IMR-90 (cell line): ENCODE measurements at places on chromosomes 6 and 20.

- DNase-seq, result peak; percentile 52
Measured at GRCh38 chr20:25294459-25295385, 46.8 kb downstream of the PYGB start.

GRCh38 chr6:93392797-93393196 is 26.6 kb downstream of the EPHA7 start:
- DNase-seq, result no peak

DNA sequence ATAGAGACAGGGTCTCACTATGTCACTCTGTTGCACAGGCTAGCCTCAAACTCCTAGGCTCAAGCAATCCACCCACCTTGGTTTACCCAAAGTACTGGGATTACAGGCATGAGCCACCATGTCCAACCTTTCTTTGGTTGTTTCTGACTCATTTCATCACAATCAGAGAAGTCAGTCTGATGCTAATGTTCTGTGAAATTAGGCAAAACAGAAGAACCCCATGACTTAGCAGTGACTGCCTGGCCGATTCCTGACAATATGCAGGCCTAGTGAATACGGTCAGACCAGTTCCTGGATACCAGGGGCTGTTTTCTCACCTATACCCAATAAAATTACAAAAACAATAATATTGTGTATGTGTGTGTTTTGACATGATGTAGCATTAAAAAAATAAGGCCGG is 58.8 kb upstream of the BTN3A2 start:
- peak; percentile 43 for DNase-seq

DNA sequence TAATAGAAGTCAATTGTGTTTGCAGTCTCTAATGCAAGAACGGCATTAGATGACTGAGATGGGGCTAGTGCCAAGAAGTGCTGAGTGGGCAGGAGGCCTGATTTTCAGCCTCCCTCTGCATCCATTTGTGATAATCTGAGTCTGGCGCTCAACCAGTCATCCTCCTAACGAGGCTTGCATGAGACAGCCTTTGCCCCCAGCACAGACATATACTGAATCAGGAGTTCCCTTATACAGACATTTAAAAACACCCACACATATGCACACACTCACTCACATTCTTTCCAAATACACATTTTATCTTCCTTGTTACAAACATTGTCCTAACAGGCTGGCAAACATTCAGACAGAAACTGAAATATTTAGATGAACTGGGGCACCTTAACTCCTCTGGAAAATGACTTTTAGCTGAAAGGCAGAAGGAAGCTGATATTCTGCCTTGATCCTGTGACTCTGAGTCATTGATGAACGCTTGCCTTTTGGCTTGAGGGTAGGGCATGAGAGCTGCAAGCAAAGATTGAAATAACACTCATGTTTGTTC is 562.3 kb downstream of the DHX35 start:
- DNase-seq, result no peak

DNA sequence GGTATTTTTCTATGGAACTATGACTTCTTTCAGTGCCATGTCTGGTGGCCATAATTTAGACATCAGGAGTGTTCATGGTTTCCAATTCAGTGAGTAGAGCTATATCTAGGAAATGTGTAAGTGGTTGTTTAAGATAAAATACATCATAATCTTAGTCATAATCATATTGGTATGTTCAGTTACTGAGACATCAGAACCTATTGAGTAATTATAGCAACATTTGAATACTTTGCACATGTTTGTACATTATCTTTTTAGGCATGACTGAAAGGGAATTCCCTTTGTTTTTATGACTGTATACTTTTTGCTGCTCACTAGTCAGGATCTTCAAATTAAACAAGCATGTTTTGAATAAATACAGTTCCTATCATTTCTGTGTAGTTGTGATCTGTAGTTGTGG is 64.0 kb downstream of the STXBP5 start:
- peak; percentile 80 for DNase-seq

DNA sequence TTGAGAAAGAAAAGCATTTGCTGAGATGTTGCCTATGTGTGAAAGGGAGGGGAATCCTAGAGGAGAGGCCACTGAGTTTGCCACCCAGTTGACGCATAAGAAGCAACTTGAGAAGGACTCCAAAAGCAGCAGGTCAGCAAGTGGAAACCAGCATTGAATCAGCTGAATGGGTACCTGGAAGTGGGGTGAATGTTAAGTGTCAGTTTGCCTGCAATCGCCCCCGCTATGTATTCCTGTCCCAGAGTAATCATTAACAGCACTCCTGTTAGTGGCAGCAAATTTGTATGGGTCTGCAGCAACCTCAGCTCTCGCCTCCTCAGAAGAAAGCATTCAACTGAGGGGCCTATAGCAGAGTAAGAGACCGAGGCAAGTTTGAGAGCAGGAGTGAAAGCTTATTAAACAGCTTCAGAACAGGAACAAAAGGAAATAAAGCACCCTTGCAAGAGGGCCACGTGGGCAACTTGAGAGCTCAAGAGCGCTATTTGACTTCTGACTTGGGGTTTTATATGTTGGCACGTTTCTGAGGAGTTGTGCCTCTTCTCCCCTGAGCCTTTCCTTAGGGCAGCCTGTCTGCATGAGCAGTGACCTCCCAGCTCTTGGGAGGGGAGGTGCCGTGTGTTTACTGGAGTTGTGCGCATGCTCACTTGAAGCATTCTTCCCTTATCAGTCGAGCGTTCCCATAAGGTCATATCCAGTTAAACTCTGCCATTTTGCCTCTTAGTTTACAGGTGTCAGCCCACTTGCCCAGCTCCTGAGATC is 122.6 kb upstream of the PHACTR1 start:
- no peak for DNase-seq

DNA sequence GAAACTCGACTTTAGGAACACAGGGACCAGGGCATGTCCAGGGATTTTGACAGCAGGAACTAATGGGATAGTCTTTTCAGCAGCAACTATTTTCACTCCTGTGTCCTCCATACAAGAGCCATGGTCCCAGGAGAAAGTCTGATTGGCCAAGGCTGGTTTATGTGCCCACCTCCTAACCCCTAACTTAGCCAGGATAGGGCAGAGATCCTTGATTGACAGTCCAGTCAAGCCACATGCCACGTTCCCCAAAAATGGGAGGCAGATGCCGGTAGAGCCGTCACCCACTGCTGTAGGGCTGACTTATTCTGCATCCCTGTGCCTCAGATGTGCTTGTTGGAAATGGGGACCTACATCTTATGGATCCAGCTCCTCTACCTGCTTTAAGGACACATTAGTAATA is 22.3 kb downstream of the SLC2A10 start:
- DNase-seq, result no peak

GRCh38 chr6:1869769-1870168 is 260.1 kb downstream of the FOXC1 start:
- no peak for DNase-seq

DNA sequence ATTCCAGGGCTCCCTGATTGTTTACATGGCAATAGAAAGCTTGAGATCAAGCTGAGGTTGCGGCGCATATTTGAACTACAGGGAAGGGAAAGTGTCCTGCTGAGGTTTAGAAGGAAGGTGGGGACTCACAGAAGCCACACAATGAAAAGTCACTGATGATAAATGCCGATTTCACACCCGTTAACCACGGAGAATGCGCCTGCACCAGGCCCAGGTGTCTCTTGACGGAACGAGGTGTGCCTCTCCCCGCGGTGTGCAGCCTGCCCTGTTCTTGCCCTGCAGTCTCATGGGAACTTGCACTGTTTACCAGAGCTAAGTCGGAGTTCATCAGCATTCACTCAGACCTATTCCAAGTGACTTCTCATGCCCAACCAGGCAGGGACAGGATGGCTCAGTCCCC is 90.3 kb downstream of the LY86 start:
- no peak for DNase-seq

DNA sequence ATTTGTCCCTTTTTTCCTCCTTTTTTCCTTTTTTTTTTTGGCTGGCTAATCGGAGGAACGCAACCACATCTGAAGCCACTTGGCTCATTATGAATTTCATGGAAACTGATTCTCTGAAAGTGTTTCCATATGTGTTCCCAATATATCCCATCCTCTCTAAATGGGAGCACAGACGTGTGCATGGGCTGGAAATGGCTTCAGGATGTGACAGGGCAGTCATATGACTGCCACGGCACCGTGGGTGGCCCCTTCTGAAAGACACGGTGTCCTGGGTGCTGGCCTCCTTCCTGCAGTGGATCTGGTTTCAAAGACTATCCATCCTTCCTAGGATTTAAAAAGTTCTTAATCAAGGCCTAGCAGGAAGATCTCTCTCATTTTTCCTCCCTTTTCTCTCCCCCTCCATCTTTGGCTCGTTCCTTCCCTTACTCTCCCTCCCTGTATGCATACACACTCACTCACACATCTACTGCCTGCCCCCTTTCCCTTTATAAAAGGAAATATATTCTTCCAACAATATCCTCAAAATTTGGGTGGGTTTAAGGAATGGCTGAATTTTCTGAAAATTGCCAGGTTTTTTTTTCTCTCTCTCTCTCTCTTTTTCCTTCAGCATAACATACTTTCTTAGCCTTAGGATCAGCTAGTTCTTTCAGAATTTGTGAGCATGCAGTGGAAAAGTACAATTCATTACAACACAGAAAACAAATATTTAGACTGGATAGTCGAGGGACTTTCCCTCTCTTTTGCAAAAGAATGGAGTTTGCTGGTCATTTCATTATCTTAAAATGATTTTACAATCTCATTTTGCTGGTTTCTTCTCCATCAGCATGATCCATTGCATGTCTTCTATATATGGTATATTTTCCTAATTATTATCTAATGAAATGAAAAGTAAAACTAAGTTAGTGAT is 161.2 kb upstream of the SUPT3H start:
- no peak for DNase-seq

DNA sequence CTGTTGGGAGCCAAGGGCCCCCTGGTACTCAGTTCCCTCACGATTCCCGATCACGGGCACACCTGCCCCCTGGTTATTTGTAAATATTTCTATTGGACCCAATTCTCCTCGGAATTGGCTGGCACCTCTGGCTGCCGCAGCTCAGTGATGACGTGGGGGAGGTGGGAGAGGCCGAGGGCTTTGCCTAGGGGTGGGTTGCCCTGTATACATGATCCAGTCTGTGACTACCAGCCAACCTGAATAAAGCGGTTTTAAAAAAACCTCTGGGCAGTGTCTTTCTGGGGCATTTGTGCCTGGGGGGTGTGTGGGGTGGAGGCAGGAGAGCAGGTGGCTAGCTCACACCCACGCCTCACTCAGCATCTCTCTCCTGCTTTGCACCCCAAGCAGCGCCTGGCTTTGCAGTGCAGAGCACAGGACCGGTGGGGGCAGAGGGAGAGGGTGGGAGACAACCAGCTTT is 42.2 kb downstream of the VSTM2L start:
- no peak for DNase-seq

GRCh38 chr6:71727632-71728294 is 158.6 kb upstream of the RIMS1 start:
- DNase-seq, result no peak

GRCh38 chr6:38493931-38494547 is 145.7 kb downstream of the BTBD9 start:
- DNase-seq, result peak; percentile 81

DNA sequence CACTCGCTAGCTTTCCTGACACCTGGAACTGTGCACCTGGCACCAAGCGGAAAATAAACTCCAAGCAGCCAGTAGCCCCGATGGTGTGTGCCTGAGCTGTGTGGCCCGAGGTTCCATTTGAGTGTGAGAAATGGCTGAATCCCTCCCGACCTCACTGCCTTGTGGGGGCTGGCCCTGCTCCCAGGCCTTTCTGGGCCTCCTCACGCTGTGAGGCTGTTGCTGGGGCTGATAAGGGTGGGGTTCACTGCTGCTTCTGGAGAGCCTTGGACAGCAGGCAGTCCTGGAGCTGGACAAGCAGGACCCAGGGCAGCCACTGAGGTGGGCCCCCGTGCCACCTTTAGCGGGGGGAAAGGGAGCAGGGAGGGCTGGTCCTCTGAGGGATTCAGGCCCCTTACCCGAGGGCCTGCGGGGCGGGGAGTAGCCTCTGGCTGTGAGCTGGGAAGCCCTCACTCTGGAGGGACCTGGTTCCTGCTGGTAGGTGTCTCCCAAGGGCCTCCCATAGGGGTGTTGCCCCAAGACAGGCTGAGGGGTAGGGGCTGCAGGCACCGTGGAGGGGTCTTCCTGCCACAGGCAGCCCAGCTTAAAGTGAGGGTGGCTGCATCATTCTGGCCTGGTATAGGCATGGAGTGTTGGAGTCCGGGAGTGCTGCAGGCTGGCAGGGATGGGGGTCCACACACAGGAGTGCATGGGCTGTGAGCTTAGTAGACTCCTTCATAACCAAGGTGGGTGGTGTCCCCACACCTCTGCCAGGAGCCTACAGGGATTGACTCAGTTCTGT is 1.7 kb downstream of the PPDPF start:
- no peak for DNase-seq

DNA sequence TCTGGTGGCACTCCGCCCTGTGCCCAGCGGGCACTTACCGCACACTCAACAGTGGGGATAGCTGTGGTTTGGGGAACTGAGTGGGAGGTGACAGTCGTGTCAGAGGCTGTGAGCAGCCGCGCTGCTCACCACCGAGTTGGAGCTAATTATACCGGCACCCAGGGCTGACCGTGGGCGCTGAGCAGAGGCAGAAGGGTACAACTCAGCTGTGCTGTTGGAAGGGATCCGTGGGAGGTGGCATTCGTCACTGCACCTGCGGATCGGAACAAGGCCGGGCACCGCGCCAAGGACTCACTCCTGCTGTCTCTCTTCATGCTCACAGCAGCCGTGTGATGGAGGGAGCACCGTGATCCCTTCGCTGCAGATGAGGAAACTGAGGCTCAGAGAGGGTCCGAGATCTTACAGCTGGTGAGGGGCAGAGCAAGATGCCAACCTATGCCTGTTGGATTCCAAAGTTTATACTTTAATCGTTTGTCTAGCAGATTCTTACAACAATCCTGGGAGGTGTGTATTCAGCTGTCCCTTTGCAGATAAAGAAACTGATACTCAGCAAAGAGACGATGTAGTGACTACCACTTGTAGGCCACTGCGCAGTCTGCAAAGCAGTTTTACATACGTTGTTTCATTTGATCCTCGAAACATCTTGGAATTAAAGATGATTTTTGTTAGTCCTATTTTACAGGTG is 713 bp upstream of the ELMO2 start:
- peak; percentile 15 for DNase-seq

GRCh38 chr6:137638926-137639706 is 144.9 kb upstream of the OLIG3 start:
- DNase-seq, result no peak

DNA sequence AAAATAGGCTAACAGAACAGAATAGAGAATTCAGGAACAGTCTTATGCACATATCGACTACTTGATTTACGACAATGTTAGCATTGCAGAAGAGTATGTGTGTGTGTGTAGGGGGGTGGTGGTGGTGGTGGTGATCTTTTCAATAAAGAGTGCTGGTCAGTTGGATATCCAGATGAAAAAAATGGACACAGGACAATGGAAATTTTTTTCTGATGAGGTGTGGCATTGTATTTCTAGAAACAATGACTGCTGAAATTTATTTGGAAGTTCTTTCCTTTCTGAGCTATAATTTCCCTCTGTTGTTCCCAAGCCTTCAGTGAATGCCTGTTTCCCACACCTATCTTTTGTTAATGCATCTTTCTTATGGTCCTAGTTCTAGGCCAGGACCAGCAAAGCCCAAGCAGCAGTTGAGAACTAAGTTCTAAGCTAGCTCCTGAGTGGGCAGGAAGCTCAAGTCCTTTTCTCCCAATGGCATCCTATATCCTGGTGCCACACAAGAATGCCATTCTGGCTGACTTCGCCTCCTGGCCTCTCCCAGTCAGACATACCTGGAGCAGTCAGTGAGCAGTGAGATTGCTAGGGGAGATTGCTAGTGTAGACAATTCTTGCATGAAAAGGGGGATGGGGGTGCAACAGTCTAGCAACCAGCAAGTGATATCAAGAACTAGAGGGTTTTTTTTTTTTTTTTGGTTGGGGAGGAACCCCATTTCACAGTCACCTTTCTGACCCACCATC is 1.2 kb upstream of the TOX2 start:
- DNase-seq, result no peak
